ENCODE measurements at places on chromosomes 6 and 20.

DNA sequence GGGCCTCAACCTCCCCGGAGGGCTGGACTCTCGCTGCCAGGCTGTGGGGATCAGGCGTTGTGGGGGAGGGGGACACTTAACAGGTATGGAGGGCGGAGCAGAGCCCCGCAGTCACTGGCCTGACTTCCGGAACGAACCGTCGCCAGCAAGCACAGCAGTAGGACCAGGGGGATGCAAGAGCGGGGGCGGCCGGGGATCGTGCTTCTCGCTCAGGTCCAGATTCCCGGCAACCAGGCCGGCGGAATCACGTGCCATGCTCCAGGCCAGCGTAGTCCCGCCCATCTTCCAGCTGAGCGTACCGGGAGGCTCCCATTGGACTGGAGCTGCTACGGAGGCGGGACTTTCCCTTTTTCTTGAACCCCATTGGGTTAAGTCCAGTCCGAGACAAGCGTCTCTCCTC, 10.0 kb upstream of the POU5F1 start:
- ATAC-seq = peak; percentile 81

GRCh38 chr20:44336086-44336485, 757 bp upstream of the R3HDML start:
- no peak for ATAC-seq

GRCh38 chr6:79202556-79202955, 31.9 kb downstream of the HMGN3 start:
- ATAC-seq = no peak

DNA sequence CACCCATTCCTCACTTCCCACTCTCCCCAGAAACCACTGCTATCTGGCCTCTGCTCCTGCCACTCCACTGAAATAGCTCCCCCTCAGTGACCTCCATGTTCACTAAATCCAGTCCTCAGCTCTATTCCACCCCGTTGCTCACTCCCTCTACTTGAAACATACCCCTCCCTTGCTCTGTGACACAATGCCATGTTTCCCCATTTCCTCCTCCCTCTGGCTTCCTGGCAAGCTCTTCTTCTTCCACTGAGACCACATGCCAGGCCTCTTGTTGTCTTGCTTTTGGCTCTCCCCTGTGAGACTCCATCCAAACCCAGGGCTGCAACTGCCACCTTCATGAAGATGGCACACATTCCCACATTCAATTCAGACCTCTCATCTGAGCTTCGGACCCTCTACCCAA, 13.9 kb downstream of the TMEM151B start:
- ATAC-seq = no peak

DNA sequence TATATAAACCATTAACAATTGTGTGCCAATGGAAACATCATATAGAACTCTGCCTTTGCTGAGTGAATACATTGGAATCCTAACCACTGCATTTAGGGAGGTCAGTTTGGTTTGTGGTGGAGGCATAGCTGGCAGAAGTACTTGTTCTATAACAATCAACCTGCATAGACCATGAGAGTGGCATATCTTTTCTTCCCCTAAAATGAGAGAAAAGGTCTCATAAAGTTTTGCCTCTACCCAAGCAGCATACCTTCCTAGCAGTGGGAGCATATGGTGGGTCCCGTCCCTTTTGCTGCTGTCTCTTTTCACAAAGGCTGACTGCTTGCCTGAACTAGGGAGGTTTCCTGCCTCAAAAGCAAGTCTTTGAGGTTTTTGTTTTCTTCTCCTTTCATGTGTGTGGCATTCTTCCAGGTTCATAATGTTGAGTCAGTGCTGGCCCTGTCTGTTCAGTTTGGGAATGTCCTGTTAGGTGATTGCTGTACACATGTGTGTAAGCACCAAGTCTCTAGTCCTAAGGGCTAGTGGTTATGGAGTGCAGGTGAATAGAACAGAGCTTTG, 61.2 kb upstream of the SUPT3H start:
- peak; percentile 85 for ATAC-seq

GRCh38 chr20:35144694-35145093, 2.4 kb downstream of the EDEM2 start:
- ATAC-seq = no peak

GRCh38 chr6:52361414-52361944, 472 bp upstream of the PAQR8 start:
- peak; percentile 82 for ATAC-seq

DNA sequence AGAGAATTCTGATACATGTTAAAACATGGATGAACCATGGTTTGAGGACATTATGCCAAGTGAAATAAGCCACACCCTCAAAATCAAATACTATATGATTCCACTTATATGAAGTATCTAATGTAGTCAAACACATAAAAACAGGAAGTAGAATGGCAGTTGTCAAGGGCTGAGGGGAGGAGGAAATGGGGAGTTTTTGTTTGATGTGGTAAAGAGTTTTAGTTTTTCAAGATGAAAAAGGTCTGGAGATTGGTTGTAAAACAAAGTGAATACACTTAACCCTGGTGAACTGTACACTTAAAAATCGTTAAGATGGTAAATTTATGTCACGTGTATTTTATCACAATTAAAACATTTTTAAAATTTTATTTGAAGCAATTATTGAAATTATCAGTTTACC, 127.4 kb upstream of the GRIK2 start:
- no peak for ATAC-seq

DNA sequence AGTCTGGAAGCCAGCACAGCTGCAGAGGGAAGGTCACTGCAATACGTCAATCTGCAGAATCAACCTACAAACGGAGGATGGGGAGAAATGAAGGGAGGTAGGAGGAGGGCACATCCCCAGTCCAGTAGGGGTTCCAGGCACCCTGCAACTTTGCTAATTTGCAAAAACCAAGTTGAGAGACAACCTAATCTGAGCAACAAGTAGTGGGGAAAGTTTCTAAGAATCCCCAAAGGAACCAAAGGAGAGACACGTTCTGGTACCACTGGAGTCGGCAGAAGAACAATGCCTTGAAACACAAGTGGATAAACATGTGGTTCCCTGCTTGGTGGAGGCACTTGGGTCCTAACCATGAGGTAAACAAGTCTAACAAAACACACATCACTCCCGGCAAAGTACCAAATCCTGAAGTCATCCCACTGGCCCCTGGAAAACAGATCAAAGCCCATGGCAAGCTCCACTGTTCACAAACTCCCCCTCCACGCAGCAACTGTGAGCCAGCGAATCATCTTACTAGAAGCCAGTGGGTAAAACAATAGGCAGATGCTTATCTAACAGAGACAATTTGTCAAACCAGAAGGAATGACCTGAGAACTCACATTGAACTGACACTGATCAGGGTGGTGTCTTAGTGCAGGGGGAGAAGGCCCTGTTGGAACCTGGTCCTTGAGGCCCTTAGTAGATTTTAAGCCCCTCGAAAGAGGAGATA, 4.7 kb downstream of the MRPS18A start:
- ATAC-seq = no peak

DNA sequence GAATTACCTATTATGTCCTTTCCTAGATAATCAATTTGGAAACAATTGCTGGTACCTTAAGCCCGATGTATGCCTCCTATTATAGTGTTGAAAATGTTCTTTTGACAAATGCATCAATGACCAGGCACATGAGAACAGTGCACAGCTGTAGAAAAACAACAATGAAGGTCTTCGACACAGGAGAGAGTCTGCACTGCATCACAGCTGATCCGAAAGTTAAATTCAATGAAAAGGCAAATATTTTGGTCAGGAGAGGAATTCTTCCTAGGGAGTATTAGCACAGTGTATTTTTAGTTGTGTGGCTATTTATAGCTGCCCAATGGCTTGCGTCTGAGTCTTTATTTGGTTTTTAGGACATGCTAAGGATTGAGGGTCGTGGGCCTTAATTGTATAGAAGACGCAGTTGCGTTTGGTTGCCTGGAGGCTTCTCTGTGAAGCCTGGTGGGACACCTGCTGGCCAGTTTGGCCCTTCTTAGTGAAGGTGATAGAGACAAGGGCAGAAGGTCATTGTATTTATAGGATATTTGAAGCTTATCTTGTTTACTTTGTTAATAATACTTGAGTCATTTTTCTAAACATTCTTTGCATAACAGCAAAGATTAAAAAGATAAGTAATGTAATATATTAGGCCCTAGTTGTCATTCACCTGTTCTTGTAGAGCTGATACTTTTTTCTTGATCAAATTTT, 72.3 kb downstream of the CDYL start:
- no peak for ATAC-seq

GRCh38 chr6:158970640-158971275, 29.2 kb downstream of the RSPH3 start:
- ATAC-seq = peak; percentile 44

DNA sequence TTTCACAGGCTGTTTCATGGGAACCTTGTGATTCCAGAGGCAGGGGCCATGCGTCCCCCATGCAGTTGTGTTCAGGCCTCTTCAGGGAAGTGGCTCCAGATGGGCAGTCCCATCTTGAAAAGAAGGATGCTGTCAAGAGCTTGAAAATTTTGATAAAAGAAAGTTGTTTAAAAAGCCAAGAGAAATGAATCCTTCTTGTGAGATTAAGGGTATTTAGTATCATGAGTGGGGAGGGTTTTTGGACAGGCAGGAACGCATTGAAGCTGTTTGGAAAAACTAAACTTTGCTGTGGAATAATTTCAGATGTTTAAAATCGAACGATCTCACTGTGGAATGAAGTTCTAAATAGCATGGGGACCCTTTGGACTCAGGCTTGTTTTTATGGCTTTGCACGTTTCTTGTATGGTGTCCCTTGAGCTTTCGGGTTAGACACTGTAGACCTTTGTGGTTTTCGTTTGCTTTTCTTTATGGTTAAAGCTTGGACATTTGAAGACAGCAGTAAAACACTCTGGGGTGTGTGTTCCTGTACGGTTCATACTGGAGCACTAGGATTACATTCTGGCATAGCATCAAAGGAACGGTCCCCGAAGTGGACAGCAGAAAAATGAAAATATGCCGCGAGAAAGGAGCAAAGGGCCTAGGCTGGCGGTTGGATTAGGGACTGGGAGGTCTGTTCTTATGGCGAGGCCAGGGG, 18.2 kb downstream of the KIF25 start:
- no peak for ATAC-seq

DNA sequence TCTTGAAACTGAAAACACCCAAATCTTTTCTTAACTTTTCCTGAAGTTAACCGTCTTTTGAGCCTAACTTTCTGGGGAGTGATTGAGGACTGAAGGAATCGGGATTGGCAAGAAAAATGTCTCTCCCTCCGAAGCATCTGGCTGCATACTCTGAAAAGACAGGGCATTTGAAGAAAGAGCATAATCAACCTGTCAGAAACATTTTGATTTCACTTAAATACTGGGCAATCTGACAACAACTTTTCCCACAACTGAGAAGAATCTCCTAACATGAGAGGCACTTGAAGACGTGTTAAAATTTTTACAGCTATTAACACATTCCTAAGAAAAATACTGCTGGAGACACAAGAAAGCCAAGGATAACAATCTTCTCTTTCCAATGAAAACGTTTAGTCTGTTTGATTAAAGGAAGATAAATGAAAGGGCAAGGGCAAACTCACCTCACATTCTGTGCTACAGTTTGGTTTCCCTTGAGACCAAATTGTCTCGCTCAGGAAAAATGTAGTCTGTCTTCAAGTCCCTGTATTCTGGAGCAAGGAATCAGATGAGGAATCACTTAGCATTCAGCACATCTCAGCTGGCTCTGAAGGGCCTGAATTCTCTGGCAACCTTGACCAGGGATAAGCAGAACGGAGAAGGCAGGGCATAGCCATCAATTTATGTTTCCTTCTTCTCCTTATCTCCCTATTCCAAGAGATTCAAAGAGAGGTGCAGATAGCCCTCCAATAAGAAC, 76.1 kb downstream of the TBX18 start:
- ATAC-seq = no peak

- ATAC-seq = peak; percentile 62
These were observed 43.3 kb downstream of the IRAK1BP1 start for GRCh38 chr6:78910591-78911171.

- ATAC-seq = no peak
These were observed 35.8 kb upstream of the YWHAB start for GRCh38 chr20:44849703-44850102.

GRCh38 chr20:44028003-44028730, 113.5 kb downstream of the TOX2 start:
- ATAC-seq = no peak

- ATAC-seq = no peak
These were observed 119.3 kb downstream of the ASCC3 start for GRCh38 chr6:100761841-100762240.

DNA sequence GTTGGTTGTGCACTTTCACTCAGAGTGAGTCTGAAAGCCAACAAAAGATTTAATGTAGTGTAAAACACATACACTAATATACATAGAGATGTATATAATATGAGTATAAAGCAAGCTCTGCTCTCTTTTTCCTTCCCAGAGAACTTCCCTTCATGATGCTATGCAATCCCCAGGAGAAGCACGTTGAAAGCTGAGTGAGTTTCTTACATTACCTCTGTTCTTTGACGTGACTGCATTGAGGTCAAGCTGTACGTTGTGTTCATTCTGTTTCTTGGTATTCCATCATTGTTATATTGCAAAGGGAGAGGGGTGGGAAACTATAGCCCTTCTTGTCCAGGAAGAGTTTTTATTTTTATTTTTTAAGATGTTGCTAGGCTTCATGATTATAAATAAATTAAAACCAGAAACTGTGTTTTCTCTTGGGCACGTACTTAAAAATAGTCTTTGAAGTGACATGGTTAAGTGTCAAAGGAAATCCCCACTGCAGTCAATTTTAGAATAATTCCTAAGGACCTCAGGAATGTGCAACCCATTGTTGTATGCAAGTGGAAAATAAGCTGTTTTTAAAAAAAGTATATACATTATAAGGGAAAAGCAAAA, 651.0 kb downstream of the CD109 start:
- ATAC-seq = no peak

DNA sequence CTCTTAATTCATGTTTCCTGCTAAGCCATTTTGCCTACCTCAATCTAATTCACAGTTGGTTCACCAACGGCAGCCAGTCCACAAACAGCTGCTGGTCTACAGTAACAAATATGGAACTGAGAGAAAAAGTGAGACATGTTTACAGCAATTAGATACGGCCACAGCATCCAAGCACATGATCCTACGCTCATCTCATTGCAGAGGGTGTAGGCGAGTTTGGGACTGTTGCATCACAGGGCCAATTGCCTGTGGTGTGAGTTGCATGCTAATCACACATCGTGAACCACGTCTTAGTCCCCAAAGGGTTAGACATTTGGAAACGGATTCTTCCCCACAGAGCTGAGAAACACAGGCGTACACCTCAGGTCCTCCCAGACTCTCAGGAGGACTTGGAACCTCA, 166.9 kb downstream of the EYA2 start:
- no peak for ATAC-seq

DNA sequence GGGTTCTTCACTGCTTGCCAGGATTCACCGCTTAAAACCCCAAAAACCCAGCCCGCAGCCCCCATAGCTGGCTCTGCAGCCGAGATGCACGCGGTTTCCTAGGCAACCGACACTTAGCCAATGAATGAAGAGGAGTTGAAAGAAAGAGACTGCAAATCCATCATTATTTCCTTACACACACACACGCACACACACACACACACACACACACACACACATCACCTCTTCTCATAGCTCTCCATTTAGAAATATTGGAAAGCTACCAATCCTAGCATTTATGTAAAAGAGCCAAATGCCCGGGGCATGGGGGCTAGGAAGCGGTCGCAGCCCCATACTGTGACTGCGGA, 3.4 kb upstream of the TUBB2B start:
- ATAC-seq = no peak
